ENCODE measurements at places on chromosomes 4 and X.

DNA sequence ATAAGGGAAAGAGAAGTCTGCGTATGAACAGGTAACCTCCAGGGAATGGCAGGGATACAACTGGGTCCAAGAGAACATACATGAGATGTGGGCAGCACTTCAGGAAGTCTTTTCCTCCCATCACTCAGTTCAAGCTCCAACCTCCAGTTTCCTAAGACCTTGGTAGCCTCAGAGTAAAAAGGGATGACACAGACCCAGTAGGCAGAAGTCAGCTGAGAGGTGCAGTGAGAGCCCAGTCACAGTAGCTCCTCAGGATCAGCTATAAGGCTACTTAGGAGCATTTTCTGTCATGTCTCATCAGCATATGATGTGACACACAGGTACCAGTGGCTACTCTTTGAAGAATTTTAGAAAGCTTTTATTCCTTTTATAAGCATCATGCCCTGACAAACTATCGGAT is 12.5 kb upstream of the STS start:
- no peak for DNase-seq

DNA sequence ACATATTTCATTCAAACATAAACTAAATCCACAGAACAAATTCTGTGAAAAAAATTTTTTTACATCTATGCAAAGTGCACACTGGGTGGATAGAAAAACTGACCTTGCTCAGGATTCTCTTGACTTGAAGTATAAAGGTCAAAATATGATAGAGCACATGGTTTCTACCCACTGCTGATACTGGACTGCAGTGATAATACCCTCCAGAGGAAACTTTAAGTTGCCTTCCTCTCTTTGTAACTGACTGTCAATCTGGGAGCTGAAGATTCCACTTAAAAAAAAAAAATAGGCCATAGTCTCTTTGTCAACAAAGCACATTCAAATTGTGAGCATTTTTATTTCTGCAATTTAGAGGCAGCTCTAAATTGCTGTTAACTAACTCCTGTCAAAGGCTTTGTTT is 3.2 kb upstream of the AMMECR1 start:
- DNase-seq, result no peak

DNA sequence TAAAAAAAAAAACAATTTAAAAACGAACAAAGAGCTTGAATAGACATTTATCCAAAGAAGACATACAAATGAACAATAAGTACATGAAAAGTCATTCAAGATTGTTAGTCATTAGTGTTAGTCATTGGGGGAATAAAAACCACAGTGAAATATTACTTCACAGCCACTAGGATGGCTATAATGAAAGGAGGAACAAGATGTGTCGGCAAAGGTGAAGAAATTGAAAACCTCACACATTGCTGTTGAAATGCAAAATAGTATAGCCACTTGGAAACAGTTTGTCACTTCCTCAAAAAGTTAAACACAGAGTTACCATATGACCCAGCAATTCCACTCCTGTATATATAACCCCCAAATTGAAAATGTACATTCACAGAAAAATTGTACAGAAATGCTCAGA is 45.2 kb upstream of the SLC39A8 start:
- no peak for DNase-seq

DNA sequence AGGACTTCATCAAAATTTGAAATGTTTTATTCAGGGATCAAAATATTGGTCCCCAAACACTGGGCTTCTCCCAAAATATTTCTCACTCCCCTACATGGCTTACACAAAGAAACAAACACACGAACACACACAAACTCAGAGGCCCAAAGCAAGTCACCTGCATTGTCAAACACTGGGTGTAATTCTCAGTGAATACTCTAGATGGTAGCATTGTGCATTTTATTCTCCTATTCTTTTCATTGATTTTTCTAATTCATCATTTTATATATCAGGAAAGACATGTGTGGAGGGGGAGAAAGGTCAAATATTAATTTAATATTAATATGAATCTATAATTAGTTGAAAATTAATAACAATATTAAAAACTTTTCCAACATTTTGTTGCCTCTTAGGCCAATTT is 72.3 kb upstream of the TNMD start:
- DNase-seq, result no peak

GRCh38 chr4:70571772-70572171 is 20.3 kb upstream of the AMBN start:
- DNase-seq, result no peak

DNA sequence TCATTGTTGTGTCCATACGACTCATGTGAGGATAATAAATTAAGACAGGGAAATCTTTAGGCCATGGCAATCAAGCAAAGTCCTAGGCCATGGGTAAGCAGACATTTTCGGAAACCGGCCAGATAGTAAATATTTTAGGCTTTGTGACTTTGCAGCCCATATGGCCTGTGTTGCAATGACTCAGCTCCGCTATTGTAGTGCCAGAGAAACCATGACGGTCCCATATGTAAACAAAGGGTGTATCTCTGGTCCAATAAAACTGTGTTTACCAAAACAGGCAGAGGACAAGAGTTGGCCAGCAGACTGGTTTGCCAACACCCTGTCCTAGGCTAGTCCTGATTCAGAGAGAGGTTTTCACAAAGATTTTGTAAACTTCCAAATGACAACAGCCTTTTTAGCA is 5.0 kb downstream of the FAM114A1 start:
- DNase-seq, result no peak

GRCh38 chr4:115851918-115852766 is 738.7 kb upstream of the NDST4 start:
- DNase-seq, result peak; percentile 66

All from BE2C (cell line).